Vagina (tissue), 2 donors: ENCODE measurements at places on chromosomes 3 and 15.

DNA sequence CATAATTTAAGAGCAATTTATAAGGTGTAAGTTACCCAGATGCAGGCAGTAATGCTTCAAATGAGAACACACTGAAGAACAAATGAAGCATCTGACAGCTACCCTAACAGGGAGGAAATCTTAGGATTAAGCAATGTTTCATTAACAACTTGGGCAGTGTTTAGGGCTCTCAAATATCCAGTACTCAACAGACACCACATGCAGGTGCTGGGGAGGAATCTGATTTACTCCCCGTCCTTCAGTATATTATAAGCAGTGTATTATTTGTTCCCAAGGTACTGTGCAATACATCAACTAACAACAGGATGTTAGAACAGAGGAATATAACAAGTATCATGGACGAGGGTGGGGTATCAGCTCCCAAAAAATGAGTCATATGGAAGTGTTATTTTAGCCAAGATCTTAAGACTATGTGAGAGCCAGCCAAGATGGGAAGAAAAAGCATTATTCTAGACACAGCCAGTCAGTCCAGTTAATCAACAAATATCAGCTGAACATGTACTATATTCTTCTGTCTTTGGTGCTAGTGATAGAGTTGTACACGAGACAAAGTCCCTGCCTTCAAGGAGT lies 20.4 kb downstream of the BTBD1 start:
- no peak for DNase-seq

DNA sequence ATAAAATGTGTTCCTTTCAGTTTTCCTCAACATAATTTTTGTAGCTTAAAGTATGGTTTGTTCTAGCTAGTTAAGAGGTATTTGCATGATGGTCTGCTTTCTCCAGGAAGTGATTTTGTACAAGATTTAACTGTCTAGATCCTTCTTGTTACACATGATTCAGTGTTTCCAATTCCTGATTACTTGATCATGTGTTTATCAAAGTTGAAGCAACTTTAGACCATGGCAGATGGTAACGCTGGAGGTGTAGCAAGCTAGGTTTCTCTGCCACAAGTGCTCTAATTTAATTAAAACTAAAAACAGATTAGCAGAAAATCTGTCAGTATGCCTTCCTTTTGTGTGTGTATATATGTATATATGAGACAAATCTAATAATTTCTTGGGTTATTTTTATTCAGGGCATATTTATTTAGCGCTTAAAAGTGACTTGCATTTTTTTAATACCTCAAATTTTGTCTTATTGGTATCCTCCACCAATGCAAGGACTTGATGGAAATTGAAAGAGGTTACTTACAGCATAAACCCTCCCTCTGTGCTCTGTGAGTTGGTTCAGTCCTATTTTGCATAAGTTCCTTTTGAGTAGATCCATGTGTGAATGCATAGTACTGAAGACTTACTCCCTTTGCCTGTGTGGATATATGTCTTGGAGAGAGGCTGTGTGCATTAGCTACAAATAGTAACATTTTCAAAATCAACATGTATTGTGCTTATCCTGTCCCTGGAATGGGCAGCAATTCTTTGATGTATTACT lies 157.3 kb upstream of the CGNL1 start:
- DNase-seq = no peak

DNA sequence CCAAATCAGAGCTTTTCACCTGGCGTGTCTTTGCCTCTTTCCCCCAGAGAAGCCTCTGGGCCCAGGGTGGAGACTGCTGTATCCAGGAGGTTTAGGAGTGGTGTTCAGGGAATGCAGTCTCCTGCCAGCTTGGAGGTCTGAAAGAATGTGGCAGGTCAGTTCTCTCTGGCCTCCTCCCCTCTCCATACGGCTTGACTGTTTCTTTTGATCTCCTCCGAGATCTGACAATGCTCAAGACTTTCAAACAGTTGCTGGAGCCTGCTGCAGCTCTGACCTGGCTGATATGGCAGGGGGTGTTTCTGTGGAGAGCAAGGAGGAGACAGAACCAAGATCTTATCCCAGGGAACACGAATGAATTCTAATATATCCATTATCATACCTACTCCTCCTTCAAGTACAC lies 24.7 kb upstream of the TM4SF4 start:
- no peak for DNase-seq

GRCh38 chr3:61964566-61964965 lies 403.2 kb downstream of the PTPRG start:
- no peak for DNase-seq

- DNase-seq = no peak
These were observed 121.0 kb upstream of the MBNL1 start for GRCh38 chr3:152147748-152148147.
